ENCODE measurements at places on chromosomes 16 and 17.
A peak's percentile ranks its signal among the peaks of the same experiment; 100 is the strongest.

DNA sequence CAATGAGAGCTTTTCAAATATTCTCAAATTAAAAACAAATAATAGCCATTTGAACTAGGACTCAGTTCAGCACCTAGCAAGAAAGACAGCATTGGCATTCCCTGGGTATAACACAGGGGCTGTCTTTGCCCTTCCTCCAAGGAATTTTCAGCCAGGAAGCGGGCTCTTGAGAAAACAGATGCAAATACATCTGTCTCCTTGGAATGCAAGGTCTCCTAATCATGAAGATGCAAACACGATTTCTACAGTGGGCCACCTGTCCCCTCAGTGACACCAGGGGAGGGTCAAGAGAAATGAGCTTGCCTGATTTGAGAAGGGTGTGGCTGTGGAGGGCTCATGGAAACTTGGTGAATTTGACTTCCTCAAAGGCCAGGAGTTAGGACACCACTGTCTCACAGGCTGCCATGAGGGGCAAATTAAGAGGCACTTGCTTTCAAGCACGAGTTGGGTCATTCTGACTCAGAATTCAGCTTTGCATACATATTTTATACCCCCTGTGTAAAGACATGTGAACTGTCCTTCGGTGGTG lies 24.5 kb upstream of the SUPT4H1 start:
- DNase-seq, result no peak

DNA sequence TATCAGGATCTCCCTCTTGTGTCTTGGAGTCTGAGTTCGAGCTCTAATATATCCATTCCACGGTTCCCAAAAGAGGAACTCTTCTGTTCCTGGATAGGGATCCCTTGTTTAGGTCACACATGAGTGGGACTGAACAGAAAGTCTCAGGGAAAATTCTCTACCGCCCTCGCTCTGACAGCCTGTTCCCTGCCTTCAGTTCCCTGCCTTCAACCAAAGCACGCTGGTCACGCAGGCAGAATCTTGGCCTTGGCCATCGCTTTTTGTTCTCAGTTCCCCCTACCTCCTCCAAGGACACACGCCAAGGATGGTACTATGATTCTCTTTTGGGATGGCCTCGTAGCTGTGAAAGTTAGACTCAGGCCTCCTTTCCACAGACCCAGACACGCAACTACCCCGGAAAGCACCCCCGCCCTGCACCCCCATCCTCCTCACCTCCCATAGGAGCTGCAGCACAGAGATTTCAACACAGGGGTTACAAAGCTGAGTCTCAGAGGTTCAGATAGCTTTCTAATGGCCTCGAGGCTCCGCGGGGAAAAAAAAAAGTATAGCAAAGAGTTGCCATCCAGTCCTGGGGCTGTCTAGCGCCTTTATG lies 1.5 kb upstream of the SHISA6 start:
- DNase-seq, result no peak

DNA sequence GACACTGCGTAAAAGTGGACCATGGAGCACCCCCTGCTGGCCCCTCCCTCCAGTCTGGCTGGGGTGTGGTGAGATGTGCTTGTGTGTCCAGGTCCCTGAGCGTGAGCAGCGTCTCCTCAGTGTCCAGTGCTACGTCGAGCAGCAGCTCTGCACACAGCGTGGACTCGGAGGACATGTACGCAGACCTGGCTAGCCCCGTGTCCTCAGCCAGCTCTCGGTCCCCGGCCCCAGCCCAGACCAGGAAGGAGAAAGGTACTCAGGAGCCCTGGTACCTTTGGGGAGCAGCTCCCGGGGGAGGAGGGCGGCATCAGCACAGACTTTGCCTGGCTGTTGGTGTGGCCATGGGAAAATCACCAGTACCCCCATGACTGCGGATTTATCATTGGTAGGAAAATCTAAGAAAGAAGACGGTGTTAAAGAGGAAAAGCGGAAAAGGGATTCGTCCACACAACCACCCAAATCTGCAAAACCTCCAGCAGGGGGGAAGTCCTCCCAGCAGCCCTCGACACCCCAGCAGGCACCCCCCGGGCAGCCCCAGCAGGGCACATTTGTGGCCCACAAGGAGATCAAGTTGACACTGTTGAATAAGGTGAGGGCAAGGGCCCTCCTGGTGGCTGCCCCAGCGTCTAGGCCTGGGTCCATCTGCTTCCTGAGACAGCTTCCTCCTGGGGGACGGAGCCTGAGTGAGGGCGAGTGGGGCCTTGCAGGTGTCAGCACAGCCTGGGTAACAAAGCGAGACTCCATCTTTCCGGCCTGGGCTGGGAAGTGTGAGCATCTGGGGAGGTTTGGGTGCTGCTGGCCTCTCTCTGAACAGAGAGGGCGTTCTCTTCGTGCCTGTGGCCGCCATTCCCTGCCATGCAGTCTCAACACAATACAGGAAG lies 10.6 kb upstream of the IL17C start:
- DNase-seq, result no peak

GRCh38 chr17:1582374-1582773 lies 19.8 kb upstream of the PITPNA start:
- DNase-seq, result no peak

DNA sequence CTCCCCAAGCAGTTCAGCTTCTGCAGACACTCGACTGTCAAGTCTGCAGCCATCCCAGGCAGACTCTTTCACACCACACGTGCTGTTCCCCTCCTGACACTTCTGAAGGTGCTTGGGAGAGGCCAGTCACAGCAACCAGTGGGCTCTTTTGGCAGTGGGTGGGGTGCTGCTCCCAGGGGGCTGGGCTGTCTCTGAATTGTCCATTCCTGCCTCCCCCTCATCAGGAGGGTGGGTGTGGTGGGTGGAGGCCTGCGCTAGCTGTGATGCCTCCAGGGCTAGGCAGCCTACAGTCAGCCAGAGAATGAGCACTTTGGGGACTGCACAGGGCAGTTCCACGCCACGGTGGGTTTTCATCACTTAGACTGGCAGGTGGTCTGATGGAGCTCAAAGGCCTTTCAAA lies 10.3 kb downstream of the STARD3 start:
- no peak for DNase-seq

GRCh38 chr17:30378241-30378824 lies 394 bp upstream of the CPD start:
- peak; percentile 71 for DNase-seq

GRCh38 chr17:73042225-73042624 lies 50.3 kb downstream of the SLC39A11 start:
- DNase-seq, result no peak

- no peak for DNase-seq
Measured at GRCh38 chr16:57098188-57098841, 5.9 kb downstream of the CPNE2 start.

DNA sequence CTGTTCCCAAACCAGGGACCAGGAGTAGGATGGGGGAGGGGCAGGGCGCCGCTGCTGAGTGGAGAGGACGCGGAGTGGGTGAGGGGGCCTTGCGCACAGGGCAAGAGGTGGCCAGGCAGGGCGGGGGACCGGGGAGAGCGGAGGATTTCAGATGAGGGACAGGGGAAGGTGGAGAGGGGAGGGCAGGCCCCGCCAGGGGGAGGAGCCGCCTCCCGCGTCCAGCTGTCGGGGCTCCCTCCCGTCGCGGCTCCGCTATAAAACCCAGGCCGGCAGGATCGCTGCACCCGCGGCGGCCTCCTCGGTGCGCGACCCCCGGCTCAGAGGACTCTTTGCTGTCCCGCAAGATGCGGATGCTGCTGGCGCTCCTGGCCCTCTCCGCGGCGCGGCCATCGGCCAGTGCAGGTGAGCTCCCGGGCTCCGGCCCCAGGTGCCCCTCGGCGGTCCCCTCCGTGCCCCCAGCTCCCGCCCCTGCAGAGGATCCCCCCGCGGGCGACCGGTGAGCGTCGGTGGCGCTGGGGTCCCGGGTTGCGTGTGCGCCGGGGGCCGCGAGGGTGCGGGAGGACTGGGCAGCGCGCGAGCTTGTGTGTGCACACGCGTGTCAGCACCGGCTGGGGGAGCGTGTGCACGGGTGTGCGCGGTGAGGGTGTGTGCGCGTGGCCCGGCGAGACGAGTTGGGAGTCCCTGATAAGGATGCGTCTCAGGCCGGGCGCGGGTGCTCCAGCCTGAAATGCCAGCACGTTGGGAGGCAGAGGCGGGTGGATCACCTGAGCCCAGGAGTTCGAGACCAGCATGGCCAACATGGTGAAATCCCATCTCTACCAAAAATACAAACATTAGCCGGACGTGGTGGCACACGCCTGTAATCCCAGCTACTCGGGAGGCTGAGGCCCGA lies at the start of gene CA4:
Gene CA4, plus strand, starts transcription at position 283 of the 892 bp plus-strand sequence. Its CDS starts 62 bp downstream, at position 345.
- DNase-seq, result no peak

DNA sequence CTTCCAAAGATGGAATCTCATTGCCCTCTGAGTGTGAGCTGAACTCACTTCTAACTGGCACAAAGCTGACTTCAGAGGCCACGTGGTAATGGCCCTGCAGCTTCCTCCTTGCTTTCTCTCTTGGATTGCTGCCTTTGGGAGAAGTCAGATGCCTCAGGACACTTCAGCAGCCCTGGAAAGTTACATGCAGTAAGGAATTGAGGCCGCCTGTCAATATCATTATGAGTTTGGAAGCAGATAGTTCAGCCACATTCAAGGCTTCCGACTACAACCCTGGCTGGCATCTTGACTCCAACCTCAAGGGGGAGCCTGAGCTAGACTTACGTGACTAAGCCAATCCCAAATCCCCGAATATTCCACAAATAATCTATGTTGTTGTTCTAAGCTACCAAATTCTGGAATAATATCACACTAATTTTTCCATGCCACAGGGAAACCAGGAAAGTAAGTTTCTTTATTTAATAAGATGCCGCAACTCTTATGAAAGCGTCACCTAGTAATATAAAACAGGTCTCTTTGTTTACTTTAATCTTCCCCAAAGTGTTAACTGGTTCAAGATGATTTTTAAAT lies 13.6 kb downstream of the CEP20 start:
- DNase-seq, result peak; percentile 33

DNA sequence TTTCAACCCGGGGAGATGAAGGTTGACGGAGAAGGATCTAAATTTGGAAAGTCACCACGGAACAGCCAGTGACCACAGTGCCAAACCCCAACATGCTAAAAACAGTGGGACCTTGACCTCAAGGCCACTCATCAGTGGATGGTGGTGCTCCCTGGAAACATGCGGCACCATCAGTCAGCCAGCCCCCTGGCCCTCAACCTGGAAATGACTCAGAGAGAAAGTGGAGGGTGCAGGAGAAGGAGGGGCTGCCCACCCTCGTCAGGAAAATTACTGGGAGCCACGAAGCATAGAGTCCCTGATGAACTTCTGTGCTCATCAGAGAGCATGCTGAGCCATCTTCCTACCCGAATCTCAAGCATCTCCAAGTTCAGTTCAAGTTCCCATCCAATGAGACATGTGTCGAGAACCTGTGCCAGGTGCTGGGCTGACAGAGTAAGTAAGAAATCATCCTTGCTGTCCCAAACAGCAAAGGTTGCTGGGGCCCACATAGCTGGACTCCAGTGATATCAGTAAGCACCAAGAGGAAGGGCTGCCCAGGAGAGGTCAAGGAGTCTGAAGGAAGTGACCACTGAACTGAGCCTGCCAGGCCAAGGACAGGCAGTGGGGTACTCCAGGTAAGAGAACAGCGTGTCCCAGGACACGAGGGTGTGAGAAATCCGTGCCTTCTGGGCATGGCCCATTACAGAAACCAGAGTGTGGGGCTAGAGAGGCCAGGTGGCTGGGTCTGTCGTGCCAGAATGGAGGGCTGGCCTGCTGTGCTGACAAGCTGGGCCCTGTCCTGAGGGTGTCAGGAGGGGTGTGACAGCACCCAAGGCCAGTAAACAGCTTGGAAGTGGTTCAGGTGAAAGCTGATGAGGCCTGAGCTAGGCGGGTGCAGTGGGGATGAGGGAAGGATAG lies 5.2 kb downstream of the PECAM1 start:
- DNase-seq, result no peak

DNA sequence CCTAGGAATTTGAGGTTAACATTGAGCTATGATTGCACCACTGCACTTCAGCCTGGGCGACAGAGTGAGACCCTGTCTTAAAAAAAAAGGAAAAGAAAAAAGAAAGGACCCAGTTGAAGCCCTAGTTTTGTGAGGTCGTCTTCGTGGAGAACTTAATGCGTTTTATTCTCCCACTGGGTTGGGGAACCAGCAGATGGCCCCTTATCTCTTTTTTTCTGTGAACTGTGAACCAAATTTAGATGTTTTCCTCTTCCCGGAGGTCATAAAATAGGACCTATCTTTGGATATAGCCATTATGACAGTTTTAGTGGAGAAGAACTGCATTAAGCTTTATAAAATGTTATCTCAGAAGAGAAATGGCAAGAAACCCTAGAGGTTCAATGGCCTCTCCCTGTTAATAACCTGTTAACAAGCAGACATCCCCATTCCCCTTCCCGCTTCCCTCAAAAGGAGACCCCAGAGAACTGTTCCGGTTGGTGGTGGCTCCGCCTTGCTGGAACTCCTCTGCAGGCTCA lies 23.5 kb downstream of the KIAA0513 start:
- DNase-seq, result no peak

GRCh38 chr17:74604200-74604599 lies 12.1 kb upstream of the CD300LD start:
- no peak for DNase-seq

DNA sequence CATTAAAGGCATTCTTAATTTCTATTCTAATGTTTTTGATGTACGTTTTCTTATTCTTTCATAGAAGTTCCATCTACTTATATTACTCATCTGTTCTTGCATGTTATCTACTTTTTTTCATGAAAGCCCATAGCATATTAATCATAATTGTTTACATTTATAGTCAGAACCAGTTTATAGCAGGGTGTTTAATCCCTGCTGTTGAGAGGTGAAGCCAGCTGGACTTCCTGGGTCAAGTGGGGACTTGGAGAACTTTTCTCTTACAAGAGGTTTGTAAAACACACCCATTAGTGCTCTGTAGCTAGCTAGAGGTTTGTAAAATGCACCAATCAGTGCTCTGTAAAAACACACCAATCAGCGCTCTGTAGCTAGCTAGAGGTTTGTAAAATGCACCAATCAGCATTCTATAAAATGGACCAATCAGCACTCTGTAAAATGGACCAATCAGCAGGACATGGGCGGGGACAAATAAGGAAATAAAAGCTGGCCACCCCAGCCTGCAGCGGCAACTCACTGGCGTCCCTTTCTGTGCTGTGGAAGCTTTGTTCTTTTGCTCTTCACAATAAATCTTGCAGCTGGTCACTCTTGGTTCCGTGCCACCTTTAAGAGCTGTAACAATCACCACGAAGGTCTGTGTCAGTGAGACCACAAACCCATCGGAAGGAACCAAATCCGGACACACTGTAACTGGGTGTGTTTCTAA lies 120.6 kb downstream of the TANC2 start:
- no peak for DNase-seq

- DNase-seq, result no peak
Measured at GRCh38 chr16:11610580-11610979, 23.9 kb upstream of the LITAF start.

- DNase-seq, result peak; percentile 73
Measured at GRCh38 chr17:45021607-45022287, 29.7 kb downstream of the DCAKD start.

- DNase-seq, result peak; percentile 15
Measured at GRCh38 chr17:16916557-16916920, 55.4 kb downstream of the TNFRSF13B start.

DNA sequence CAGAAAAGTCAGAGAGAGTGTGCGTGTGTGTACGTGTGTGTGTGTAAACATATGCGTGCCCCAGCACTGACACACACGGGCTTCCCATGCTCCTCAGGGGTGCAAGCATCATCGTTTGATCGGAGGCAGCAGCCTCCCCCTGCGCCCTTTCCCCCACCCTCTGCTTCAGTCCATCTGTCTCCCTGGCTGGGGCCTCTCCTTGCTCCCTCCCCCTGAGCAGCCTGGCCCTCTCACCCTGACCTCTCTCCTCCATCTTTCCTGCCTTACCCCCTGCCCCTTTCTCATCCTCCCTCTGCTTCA lies 4.4 kb downstream of the STX1B start:
- no peak for DNase-seq
